ENCODE measurements at places on chromosomes 6 and 20.
A peak's percentile ranks its signal among the peaks of the same experiment; 100 is the strongest.

- DNase-seq = peak; percentile 67
Observed at GRCh38 chr20:4817230-4817671, 95.5 kb downstream of the PRND start.

GRCh38 chr6:37077905-37078296 is 72.4 kb downstream of the FGD2 start:
- DNase-seq = no peak

- DNase-seq = peak; percentile 23
Observed at GRCh38 chr6:100116411-100117194, 122.6 kb upstream of the MCHR2 start.

GRCh38 chr20:22080985-22081384 is 375.5 kb downstream of the PAX1 start:
- no peak for DNase-seq

DNA sequence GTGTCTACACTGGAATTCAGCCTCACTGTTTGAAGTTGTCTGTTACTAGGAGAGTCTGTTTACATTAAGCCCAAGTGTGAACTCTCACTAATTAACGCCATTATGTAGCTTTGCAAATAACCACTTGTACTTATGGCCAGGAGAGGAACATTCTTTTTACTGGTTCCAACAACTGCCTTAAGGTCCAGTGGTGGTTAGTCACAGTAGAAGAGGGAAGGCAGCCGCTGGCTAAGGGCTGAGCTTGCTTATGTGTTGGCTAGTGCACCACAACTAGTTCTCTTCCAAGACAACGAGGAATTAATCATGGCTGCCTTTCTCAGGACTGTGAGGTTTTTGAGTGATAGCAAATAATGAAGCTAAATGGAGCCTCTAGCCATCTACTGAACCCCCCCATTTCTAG is 14.9 kb upstream of the SLC22A23 start:
- DNase-seq = no peak

DNA sequence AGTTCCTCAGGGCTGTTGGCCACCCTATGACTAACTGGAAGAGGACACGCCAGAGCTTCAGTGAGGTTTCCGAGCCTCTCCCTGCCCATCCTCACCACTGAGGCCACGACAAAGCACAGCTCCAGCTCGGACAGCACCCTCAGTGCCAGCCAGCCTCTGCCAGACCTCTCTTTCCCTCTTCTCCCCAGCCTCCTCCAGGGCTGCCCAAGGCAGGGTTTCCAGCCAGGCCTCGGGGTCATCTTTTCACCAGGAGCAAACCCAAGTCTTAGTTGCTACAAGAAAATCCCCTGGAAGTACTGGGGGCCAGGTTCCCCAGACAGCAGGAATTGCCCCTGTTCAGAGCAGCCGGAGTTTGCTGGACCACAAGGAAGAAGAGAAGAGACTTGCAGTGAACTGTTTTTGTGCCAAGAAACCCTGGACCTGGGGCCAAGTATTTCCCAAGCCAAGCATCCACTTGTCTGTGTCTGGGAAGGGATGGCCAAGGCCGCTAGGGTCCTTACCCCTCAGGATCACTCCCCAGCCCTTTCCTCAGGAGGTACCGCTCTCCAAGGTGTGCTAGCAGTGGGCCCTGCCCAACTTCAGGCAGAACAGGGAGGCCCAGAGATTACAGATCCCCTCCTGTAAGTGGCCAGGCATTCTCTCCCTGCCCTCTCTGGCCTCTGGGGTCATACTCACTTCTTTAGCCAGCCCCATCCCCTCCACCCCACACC is 41.6 kb downstream of the PLAGL2 start:
- no peak for DNase-seq

DNA sequence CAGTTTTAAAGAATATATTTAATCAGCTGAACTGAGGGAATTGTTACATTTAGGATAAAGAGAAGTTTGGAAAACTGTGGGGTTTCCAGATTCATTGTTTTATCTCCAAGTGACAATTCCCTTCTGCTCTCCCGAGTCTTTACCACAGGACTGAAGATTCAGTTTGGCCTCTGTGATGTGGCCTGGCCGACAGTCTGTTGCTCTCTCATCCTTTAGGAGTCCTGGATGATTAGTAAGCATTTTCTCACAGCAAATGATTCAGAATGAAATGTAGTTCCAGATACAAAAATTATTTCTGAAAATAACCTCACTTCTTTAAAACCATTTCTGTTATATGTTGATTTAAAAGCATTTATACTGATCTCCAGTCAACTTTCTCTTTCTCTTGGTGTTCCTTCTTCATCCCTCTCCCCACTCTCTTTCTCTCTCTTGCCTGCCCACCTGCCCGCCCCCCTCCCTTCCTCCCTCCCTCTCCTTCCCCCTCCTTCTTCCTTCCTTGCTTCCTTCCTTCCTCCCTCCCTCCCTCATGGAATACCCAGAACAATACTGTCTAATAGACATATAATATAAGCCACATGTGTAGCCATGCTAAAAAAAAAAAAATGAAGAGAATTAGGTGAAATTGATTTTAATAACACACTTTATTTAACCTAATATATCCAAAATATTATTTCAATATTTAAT is 254.9 kb downstream of the PRL start:
- no peak for DNase-seq

DNA sequence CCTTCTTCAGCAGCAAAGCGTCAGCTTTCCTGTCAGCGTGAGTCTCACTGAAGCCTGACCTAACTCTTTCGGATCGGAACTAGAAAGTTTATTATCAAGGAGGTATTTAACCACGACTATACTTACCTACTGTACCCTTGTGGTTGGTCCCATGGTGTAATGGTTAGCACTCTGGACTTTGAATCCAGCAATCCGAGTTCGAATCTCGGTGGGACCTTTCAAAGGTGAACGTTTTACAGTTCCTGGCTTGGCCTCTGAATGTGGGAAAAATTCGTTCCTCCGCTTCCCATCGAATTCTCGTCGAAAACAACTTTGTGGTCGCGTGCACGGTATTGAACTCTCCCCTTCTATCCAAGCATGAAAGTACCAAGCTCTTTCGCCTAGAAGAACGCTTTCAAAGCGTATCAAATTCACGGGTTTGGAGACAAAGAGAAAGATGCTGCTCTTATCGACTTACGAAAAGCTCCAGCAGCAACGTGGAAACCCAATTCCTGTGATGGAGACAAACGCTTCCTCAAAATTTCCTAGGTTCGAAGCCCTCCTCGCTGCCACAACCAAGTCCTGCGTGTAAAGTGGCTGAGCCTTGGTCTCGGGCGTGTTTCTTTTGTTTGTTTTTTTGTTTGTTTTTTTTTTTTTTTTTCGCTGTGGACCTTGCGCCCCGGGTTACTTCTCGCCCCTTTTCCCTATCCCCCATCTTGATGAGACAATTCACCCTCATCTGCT is 63.7 kb downstream of the GPX5 start:
- peak; percentile 5 for DNase-seq

GRCh38 chr20:1287787-1288569 is 21.9 kb downstream of the SNPH start:
- no peak for DNase-seq

GRCh38 chr6:1686117-1687098 is 76.7 kb downstream of the FOXC1 start:
- no peak for DNase-seq

GRCh38 chr20:20295621-20296498 is 72.0 kb upstream of the INSM1 start:
- no peak for DNase-seq

DNA sequence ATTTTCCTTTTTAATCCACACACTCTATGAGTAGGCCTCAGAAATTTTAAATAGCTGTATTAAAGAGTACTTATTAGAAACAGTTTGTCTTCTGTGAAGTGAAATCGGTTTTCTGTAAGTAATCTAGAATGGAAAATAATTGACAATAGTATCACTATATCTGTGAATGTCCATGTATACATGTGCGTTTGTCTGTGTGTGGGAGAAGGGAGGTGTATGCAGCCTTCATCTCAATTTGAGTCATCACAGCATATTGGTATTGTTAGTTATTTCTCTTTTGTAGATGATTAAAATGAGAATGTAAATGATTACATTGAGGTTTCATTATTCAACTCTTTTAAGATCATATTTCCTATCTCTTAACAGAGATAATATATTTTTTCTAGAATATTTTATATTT is 206.0 kb downstream of the EYS start:
- DNase-seq = no peak

DNA sequence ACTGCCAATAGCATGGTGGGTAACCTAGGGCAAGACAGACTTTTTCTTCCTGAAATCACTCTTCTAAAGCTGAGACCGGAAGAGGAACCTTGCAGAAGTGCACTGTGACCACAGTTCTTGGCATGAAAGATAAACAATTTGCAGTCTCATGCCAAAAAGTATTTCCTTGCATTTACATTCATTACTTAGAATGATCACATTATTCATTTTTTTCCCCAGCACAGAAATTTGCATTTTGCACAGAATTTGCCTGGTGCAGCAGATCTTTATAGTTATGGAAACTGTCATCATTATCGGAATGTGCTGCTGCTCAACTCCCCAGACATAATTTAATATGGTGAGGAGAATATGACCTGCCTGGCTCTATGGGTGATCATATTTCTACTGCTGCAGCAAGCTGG is 42.2 kb upstream of the EDN3 start:
- no peak for DNase-seq

DNA sequence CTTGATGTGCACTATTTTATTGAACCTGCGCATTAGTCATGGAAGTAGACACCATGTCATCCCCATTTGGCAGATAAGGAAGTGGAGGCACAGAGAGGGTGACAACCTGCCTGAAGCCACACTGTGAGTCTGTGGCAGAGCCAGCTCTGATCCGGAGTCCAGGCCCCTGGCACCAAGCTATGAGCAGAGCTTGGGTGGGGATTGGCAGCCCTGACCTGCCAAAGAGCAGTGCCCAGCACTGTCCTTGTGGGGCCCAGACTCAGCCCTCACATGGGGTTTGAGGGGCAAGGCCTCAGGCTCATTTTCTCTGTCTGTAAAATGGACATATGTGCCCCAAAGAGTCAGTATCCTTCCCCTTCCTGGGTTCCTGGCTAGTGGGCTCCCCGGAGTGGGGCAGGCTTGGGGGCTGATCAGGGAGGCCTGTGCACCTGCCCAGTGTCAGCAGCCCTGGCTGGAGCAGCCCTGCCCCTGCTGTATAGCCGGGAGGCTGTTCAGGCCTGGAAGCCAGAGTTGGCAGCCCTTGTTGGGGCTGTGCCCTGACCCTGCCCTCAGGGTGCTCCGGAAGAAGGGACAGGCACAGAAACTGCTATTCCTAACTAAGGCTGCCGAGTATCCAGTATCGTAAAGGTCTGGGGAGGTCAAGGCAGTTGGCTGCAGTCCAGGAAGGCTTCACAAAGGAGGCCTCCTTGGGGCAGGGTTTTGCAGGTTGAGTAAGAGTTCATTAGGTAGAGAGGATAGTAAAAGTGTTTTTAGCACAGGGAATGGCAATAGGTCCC is 38.7 kb downstream of the TGM2 start:
- DNase-seq = no peak

- no peak for DNase-seq
Observed at GRCh38 chr20:44074252-44075151, 112.5 kb downstream of the JPH2 start.

- no peak for DNase-seq
Observed at GRCh38 chr6:14550822-14551221, 433.2 kb downstream of the CD83 start.

DNA sequence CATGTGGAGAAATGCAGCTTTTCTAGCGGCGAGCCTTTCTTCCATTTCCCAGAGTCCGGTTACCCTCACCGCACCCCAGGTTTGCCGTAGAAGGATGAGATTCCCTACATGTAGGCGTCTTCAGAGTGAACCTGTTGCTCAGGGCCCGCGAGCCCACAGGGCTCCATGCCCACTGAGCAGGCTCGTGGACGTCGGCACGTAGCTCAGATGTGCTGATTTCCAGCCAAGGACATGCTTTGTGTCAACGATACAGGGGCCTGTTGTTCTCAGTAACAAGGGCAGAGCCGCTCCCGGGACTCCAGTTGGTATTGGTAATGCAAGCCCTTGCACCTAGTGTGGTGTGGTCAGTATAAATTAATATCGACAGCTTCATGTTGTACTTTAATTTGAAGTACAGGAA is 159.6 kb downstream of the MTHFD1L start:
- DNase-seq = no peak

DNA sequence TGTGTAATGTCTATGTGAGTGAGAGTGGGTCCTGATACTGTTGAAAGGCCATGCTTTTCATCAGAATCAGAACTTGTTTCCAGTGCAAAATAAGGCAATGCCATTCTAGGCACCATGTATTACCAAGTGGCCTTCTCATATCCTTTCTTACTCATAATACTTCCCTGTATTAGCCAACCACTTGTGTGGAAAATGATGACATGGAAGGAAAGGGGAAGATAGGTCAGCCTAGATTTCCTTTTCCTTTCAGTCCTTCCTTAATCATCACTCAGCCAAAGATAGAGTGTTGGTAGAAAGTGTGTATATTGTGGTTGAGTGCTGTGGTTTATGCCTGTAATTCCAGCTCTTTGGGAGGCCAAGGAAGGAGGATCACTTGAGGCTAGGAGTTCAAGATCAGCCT is 158.6 kb upstream of the PREP start:
- DNase-seq = no peak

DNA sequence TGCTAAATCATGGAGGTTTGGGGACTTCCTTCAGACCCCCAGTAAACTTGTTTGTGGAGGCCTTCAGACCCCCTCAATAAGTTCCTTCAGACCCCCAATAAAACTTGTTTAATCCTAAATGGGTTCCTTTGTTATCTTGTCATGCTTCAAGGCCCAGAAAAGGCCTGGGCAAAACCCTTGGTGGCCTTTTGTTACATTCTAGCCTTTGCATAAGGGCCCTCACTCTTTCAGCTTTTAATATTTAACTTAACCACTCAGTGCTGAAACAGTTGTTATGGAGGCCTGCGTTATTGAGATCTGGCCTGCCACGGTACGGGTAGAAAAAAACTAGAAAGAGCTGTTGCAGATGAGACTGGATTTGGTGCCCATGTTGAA is 4.3 kb upstream of the DYNLRB1 start:
- no peak for DNase-seq

- DNase-seq = no peak
Observed at GRCh38 chr6:37103169-37104039, 66.5 kb upstream of the PIM1 start.

GRCh38 chr6:75331151-75331550 is 46.6 kb upstream of the TMEM30A start:
- DNase-seq = no peak

- no peak for DNase-seq
Observed at GRCh38 chr6:152233547-152234320, 403.4 kb downstream of the SYNE1 start.

GRCh38 chr20:57849121-57849520 is 139.3 kb upstream of the PMEPA1 start:
- no peak for DNase-seq

- no peak for DNase-seq
Observed at GRCh38 chr6:131745476-131745875, 34.7 kb upstream of the CTAGE9 start.

DNA sequence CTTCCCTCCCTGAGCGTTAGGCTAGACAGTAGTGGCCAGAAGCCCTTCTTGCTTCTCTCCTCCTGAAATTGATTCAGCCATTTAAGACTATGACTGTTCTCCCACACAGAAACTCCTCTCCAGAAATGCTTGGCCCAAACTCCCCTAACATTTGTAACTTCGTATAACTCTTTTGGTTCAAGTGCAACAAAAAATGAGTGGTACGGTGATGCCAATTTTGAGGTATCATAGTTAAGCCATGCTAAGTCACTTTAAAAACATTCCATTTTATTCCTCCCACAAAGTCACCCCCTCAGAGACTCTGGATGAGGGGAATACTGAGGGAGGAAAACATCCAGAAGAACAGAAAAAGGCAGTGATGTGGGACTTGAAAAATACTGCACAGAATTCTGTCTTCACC is 21.1 kb upstream of the ROS1 start:
- DNase-seq = no peak

- DNase-seq = no peak
Observed at GRCh38 chr6:169933251-169933821, 181.9 kb downstream of the ERMARD start.
